ENCODE measurements at places on chromosomes 7 and 10.

GRCh38 chr7:44087911-44088838 lies 5.8 kb upstream of the POLM start:
- no peak for DNase-seq

DNA sequence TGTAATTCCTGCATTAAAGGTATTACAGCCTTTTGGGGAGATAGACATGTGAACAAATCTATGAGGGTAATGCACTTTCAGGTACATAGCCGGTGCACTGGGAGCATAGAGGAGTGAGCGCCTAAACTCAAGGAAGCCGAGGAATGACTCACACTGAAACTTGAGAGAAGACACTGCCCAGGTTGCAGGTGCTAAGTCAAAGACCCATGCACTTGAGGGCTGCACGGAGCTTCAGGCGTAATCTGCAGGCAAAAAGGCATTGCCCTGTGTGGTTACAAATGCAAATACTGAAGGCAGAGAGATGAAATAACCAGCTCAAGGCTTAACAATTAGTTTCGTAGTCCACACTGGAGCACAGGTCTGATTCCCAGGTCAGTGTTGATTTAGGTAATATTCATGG lies 51.0 kb upstream of the OSBPL3 start:
- no peak for DNase-seq

DNA sequence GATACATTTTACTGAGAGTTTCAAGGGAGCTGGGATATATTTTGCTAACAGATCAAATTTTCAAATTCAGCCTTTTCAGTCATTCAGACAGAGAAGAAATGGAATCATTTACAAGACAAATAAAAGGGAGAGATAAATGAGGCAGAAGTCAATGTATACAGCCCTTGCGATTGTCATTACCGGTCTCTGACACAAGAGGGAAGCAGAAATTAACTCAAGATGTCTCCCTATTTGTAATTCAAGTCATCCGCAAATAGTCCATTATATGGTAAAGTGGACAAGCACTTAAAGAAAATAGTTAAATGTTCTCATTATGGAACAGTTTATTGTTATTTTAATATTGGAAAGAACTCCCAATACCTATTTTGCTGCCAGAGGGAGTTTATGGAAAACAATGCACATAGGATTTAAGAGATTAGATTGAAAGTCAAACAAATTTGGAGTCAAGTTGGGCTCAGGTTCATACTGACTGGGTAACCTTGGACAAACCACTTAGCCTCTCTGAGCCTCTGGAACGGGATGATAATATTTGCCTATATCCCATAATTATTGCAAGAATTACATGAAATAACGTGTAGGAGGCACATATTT lies 89.3 kb upstream of the PRKCQ start:
- DNase-seq = no peak

DNA sequence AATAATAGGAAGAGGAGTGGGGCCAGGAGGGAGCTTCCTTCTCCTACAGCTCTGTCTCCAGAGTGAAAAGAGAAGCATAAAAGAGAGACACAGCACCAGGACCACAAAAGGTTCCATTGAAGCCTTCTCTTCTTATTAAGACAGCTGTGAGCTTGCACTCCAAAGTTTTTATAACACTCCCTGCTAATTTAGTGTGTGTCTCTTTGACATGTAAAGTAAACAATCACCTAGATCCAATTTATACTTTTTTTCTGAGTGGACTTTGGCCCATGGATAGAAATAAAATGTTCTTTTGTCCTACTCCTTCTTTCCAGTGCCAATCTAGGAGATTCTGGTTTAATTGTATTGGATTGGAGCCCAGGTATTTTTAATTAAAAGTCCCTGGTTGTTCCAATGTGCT lies at the start of gene CYP2C8:
CYP2C8 (minus strand) TSS at position 212 of the 400 bp plus-strand sequence; CDS start at position 117, 95 bp downstream.
- DNase-seq = no peak

DNA sequence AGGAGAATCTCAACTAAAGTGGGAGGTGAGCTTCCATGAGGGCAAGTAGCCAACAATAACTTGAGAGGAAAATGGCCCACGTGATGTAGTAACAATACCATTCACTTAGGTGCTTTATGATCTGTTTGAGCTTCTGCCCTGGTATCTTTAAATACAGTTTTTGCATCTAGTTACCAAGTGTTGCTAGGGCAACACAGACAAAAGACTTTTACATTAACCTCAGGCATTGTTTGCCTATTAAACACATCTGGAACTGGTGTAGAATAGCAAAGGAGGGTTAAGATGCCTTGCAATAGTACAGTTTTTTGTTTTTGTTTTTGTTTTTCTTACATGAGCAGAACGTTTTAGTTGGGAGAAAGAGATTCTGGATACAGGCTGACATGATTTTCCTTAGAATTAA lies 97.7 kb upstream of the MTPN start:
- no peak for DNase-seq

DNA sequence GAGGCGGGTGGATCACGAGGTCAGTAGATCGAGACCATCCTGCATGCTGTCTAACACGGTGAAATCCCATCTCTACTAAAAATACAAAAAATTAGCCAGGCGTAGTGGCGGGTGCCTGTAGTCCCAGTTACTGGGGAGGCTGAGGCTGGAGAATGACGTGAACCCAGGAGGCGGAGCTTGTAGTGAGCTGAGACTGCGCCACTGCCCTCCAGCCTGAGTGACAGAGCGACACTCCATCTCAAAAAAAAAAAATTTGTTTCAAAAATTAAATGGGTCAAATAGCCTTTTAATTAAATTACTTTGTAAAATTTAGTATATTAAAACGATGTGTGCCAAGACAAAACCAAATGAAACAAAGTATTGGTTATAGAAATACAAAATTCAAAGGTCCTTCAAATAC lies 6.8 kb upstream of the MRC1 start:
- no peak for DNase-seq

Data from stimulated activated CD4-positive, alpha-beta T cell treated with anti-CD3 and anti-CD28 coated beads, Interleukin-12 subunit alpha, Interleukin-12 subunit beta, amount 100 ng/mL, for 48 hours (primary cell).